B cell (primary cell): ENCODE measurements at places on chromosomes 7 and 10.

DNA sequence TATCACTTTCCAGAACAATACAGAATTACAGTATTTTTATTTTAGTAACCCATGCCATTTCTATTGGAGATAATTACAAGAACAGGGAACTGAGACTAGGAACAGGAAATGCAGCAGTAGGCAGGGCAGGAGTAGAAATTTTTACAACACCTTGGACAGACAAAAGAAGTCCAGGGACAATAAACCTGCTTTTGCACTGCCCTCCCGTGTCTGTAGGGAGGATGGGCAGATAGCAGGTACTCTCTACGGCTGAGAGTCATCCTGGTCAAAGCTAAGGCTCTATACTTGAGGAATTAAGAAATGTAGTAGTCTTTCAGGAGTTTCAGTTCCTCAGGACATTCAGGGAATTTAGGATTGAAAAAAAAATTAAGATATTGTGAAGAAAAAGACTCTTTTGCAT lies 63.4 kb downstream of the VAX1 start:
- no peak for DNase-seq

DNA sequence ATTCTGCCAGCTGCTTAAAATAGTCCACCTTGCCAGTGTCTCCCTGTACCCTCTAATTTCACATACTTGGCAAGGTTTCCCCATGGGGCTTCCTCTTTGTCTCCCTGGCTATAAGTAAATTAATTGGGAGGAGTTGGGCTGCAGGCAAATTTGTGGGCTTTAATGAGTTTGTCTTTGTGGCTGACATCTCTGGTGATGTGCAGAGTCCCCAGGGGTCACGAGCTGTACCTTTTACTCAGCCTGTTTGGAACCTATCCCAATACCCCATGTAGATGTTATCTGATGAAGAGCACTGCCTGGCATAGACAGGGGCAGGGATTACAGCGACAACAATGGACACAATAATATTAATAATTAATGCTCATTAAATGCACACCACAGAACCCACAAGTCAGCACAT lies 132.5 kb downstream of the SLIT1 start:
- no peak for DNase-seq

DNA sequence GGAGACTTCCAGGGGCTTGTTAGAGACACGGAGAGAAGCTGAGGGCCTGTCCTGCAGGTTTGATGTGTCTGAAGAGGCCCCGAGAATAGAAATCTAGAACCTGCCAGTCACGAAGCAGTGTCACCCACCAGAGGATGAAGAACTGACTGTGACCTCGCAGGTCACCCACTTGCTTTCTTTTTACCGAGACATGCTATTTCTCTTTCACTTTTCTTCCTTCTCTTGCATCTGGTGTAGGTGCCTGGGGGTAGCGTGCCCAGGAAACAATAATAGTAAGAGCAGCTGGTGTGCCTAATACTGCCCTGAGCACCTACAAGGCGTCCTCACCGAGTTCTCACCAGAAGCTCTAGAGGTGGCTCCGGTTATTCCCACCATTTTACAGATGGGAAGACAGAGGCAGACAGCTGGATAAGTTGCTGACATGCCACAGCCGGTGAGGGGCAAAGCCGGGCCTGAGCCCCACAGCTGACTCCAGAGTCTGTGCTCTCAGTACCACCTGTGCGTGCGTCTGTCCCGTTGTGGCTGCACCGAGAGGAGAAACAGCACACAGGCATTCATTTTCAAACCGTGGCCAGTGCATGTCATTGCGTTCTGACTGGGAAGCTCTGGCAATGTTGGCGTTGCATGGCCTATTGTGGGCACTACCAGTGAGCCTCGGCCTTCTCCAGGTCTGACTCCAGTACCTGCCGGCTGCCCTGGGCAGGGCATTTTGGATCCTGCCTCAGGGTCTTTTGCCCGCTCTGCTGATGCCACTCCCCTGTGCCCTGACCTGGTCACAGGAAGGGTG lies 7.8 kb downstream of the CHST3 start:
- no peak for DNase-seq

DNA sequence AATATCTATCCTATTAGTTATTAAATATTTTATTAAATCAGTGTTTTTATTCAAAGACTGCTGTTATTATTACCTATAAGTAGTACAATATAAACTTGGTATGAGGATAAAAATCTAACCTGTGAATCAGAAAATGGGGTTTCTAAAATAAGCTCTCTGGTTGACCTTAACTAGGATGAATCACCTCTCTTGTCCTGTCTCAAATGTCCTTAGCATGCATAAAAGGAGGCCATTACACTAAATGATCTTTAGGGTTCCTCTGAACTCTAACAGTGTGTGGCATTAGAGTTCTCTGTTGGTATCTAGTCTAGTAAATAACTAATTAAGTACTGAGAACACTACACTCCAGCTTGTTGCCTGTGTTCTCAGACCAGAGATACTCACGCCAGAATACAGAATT lies 143.1 kb upstream of the LRRTM3 start:
- DNase-seq: no peak

DNA sequence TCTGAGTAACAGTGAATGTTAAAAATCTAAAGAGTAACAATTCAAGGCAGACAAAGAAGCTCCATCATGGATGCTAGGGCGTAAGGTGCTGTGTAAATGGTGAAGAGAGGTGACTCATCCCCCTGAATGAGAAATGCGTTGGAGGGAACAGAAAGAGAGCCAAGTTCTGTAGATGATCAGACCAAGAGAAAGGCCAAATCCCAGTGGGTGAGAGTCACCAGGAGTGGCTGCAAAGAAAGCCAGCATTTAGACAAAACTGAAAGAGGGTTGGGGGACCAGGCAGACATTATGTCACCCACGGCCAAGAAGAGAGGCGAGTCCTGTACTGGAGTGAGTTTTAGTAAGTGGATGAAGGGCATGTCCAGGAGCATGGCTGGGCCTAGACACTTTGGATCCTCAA lies 153.1 kb downstream of the TRIL start:
- no peak for DNase-seq

DNA sequence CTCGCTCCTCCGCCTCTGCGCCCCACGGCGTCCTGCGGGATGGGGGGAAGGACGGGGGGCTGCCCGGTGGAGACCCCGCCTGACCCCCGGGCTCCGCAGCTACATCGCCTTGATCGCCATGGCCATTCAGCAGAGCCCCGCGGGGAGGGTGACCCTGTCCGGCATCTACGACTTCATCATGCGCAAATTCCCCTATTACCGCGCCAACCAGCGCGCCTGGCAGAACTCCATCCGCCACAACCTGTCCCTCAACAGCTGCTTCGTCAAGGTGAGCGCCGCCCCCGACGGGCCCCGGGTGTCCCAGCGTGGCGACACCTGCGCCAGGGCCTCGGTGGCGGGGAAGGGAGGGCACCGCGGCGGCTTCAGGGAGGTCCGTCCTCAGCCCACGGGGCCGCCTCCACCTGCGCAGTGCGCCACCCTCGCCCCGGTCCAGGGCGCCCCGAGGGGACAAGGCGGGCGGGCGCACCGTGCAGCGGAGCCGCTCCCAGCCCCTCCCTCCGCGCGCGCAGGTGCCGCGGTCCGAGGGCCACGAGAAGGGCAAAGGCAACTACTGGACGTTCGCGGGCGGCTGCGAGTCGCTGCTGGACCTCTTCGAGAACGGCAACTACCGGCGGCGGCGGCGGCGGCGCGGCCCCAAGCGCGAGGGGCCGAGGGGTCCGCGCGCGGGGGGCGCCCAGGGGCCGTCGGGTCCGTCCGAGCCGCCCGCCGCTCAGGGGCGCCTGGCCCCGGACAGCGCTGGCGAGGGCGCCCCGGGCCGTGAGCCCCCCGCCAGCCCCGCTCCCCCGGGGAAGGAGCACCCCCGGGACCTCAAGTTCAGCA lies 793 bp downstream of the FOXL3 start:
- DNase-seq: no peak

- no peak for DNase-seq
Observed at GRCh38 chr7:70520611-70521010, 611.3 kb upstream of the GALNT17 start.

DNA sequence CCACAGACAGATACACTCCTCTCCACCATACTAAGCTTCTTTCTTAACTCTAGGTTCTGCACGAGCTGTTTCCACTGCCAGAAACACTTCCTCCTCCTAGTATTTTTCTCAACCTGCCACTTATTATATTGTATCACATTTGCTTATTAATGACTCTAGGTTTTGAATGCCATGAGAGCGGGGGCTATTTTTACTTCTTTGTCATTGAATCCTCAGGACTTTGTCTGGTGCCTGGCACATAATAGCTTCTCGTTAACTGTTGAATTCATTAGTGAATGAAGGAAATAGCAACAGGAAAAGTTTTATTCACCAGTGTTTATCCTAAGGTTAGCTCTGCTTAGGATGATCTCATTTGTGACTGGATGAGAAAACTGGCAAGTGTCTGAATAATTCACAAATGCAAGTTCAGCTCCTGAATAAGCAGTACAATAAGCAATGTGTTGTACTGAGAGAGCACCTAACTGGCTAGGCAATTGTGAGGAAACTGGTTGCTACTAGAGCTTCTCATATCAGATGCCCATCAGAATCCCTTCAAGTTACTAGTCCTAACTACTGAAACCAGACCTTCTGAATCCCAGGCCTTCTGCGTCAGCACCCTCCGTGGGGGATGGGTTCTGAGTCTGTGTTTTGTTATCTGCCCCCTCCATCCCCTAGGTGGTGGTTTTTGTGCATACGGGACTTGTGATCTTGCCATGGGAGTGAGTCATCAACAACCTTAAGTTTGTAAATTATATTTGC lies 92.7 kb downstream of the LSMEM1 start:
- no peak for DNase-seq

GRCh38 chr10:117462816-117463544 lies 79.6 kb upstream of the EMX2 start:
- no peak for DNase-seq

- DNase-seq: peak; percentile 85
Observed at GRCh38 chr10:72086466-72087391, 1.6 kb downstream of the SPOCK2 start.

- peak; percentile 73 for DNase-seq
Observed at GRCh38 chr10:47384148-47384921, at the start of gene ZNF488. Gene ZNF488, minus strand, starts transcription at chr10:47384293. Its CDS starts 15,464 bp downstream, at chr10:47368829.

DNA sequence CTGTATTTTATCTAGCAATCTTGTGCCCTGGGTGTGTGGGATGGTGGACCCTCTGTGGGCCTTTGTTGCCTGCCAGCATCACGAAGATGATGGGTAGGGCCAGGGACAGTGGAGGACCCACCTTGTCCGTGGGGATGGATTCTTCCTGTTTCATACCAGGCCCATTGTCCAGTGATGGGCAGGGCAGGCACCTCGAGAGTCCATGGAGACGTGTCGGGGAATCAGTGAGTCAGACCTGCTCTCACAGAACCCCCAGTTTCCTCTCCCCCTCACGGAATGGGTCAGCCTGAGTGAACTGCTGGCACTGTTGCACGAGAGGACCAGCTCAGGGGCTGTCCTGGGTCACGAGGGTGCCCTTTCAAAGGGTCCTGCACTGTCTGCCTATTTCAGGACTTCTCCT lies 401.2 kb downstream of the RPS24 start:
- DNase-seq: no peak

GRCh38 chr10:19825700-19826099 lies 9.5 kb downstream of the PLXDC2 start:
- DNase-seq: no peak

GRCh38 chr10:24396396-24396795 lies 187.5 kb downstream of the KIAA1217 start:
- DNase-seq: no peak

GRCh38 chr10:99276848-99277486 lies 41.3 kb upstream of the HPSE2 start:
- DNase-seq: no peak

- DNase-seq: no peak
Observed at GRCh38 chr7:113383638-113384037, 265.3 kb upstream of the SMIM30 start.

- no peak for DNase-seq
Observed at GRCh38 chr10:29926693-29927048, 132.7 kb downstream of the JCAD start.

DNA sequence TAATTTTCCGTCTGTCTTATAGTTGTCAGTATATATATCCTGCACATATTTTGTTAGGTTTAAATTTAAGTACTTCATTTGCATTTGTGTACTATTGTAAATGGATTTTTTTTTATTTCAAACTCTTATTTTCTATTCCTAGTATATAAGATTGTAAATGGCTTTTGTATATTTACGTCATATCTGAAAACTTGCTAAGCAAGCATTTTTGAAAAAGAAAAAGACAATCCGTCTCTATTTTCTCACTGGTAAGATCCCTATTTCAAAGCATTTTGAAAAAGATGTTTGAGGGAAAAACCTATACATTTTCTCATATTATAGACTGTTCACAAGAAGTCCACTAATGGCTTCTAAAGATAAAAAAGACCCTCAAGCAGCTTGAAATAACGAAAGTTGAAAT lies 1.2 kb upstream of the LYZL1 start:
- no peak for DNase-seq

- DNase-seq: no peak
Observed at GRCh38 chr7:39313974-39314373, 252.2 kb upstream of the YAE1 start.

- no peak for DNase-seq
Observed at GRCh38 chr7:129108581-129108980, 35.9 kb upstream of the TSPAN33 start.

DNA sequence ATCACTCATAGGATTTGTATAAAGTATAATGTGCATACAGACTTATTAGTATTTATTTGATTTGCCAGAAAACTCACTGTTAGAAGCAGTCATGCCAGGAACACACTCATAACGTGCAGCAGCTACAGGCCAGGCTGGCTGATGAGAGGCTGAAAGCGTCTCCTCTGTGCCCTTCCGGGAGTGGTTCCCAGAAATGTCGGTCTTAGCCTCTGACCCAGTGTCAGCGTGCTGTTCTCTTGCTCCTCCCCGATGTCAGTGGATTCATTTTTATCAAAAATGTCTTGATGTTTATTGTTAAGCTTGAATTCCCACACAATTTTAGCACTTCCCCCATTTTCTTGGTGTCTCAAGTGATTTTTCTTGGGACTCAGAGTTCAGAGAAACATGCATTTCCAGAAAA lies 33.3 kb upstream of the GARS1 start:
- DNase-seq: no peak

GRCh38 chr10:123471811-123472210 lies 194.3 kb upstream of the GPR26 start:
- DNase-seq: no peak
